ENCODE measurements at places on chromosomes 7 and 10.

GRCh38 chr7:44769776-44770294 is 21.2 kb downstream of the ZMIZ2 start:
- DNase-seq, result no peak

DNA sequence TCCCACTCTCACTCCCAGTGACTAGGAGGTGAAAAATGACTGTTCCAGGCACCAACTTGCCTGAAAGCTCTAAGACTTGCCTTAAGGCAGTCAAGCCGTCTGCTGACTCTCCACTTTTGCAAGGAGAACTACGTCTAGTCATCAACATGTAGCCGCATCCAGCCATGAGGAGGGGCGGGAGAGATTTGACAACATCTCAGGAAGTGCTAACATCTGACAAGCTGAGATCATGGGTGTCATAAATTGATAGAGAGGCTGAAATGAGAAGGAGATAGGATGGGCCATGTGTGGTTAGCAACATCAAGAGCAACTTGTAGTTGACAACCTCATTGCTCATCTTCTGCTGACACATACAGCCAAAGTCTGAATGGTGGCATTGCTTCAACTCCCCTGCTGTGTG is 9.0 kb upstream of the TBXAS1 start:
- no peak for DNase-seq

GRCh38 chr7:87146740-87147386 is 5.4 kb upstream of the DMTF1 start:
- DNase-seq, result no peak

DNA sequence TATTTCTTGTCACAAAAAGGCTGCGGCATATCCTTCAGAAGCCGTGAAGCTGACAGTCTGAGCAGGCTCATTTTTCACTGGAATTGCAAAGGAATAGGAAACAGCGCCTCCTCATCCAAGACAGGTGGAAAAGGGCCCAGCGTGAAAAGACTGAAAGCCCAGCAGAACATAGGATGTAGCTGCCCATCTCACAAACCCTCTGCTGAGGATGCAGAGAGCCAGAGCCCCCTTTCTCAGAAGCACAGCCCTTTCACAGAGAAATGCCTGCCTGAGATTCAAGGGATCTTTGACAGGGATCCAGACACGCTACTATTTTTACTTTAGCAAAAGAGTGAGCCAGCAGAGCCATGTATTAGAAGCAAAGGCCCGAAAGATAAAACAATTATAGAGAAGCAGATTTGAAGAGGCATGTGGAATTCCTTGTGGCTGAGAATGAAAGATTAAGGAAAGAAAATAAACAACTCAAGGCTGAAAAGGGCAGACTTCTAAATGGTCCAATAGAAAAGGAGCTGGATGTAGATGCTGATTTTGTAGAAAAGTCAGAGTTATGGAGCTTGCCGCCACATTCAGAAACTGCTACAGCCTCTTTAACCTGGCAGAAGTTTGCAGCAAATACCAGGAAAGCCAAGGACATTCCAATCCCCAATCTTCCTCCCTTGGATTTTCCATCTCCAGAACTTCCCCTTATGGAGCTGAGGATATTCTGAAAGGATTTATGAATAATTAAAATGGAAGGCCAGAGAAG is 36.9 kb downstream of the GDI2 start:
- DNase-seq, result peak; percentile 2

- no peak for DNase-seq
These were observed 51.9 kb downstream of the CCNY start for GRCh38 chr10:35388197-35388596.

GRCh38 chr10:78291722-78292121 is 258.1 kb downstream of the RPS24 start:
- DNase-seq, result no peak

GRCh38 chr7:40542982-40543741 is 408.4 kb downstream of the SUGCT start:
- DNase-seq, result no peak

GRCh38 chr10:102394801-102395399 is 605 bp upstream of the NFKB2 start:
- DNase-seq, result no peak

GRCh38 chr10:96703358-96703757 is 17.0 kb downstream of the PIK3AP1 start:
- no peak for DNase-seq

DNA sequence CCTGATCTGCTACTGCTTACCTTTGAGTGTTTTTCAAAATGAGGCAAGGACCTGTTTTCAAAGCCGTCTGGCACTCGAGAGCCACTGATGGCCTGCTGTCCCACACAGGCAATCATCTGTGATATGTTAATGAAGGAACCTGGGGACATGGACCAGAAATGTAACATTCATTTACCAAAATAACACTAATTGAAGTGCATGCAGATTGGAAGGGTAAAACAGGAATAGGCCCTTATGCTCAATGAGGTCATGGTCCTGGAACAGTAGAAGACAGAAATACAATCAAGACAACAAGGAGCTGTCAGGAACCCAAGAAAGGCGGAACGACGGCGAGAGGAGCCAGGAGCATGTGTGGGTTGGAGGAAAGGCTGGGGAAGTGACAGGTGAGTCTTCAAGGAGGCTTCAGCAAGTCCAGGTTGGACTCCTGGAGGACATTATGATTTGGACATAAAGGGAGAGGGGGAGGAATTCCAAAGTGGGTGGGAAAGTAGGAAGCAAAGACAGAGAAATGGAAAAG is 28.3 kb downstream of the POLR3A start:
- DNase-seq, result no peak

GRCh38 chr7:125848157-125848556 is 918.5 kb upstream of the POT1 start:
- no peak for DNase-seq

GRCh38 chr10:25157650-25158049 is 17.2 kb upstream of the GPR158 start:
- no peak for DNase-seq

- peak; percentile 68 for DNase-seq
These were observed 135.8 kb downstream of the CNNM2 start for GRCh38 chr10:103053659-103054581.

- DNase-seq, result no peak
These were observed 6.4 kb upstream of the IGFBP1 start for GRCh38 chr7:45881759-45882464.

DNA sequence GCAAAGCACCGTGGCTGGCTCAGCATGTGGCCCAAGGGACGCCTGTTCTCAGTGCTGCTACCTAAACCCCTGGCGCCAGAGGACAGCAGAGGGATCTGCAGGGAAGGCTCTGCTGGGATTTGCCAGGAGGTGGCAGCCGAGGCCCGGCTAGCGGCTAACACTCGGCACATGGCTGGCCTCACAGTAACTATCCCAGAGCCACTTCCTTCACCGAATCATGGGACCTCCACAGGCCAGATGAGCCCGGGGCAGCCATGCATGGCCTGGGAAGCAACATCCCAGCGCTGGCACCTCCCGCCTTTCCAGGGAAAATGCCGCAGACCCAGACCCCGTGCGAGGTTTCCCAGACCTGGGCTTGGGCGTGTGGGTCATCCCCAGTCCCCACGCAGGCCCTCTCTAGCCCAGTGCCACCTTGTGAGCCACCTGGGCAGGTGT is 36.4 kb downstream of the DPYSL4 start:
- DNase-seq, result peak; percentile 18

- DNase-seq, result no peak
These were observed 99.7 kb upstream of the FZD1 start for GRCh38 chr7:91164506-91164905.

DNA sequence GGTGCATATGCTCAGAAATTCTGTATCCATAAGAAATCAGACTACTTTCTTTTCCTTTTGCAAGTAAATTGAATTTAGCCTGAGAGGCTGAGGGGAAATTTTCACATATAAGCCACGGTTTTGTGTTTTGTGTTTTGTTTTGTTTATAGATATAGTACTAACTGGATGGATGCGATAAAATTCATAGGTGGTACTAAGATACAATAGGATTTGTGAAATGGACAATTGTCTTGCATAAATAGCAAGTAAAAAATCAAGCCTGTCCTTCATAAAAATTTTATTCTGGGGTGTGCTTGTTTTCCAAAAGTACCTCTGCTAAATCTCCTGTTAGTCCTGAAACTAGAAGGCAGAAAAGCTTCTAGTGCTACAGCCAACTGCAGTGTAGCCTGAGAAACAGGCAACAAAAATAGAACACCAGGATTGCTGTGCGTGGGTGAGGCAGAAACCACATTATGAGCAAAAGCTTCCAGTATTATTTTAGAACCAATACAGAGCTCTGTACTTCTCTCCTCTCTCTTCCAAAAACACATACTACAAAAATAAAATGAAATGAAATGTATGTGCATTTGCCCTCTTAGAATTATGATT is 634 bp upstream of the HDAC9 start:
- DNase-seq, result peak; percentile 9

Measured in anterior cingulate cortex (tissue), 58 donors.